ENCODE measurements at places on chromosomes 6 and 20.
A peak's percentile ranks its signal among the peaks of the same experiment; 100 is the strongest.

DNA sequence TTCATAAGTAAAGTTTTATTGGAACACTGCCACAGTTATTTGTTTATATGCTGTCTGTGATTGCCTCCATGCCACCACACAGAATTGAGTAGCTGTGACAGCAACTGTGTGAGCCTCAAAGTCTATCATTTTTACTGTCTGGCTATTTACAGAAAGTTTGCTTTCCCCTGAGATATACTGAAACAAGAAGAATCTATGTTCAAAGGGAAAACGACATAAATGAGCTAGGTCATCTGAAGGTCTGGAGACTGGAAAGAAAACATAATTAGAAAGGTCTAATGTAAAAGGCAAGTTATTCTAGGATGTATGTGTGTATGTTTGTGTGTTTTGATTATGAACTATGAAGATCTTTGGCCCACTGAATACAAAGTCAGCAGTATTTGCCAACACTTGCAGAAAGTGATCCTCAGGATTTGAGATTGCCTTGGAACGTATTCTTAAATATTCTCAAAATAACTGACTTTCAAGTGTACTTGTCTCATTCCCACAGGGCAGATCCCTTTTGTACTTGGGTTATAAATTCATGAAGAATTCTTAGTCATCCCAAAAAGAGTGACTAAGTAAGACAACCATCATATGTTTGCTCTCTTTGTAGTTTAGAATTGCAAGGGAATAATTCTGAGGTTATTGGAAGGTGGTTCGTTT, 677.7 kb downstream of the DOK5 start:
- no peak for DNase-seq

- peak; percentile 23 for DNase-seq
These were observed 2.1 kb downstream of the FAM110A start for GRCh38 chr20:835608-836045.

DNA sequence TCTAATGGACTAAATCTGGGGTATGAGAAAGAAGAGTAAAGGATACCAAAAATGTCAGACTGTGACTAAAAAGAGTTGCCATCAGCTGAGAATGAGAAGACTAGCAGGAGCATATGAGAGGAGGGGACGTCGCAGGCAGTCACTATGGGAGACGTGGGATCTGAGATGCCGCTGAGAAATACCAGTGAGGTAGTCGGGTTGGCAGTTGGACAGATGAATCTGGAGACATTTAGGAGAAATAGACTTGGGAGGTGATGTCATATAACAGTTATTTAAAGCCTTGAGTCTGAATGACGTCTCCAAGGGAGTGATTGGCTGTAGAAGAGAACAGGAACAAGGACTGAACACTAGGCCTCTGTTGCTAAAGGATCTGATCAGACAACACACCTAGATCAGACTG, 51.5 kb upstream of the TRIM26 start:
- no peak for DNase-seq

- peak; percentile 73 for DNase-seq
These were observed 1.3 kb downstream of the HMGA1 start for GRCh38 chr6:34237722-34238584.

- no peak for DNase-seq
These were observed 13.6 kb downstream of the GLP1R start for GRCh38 chr6:39062014-39062740.

DNA sequence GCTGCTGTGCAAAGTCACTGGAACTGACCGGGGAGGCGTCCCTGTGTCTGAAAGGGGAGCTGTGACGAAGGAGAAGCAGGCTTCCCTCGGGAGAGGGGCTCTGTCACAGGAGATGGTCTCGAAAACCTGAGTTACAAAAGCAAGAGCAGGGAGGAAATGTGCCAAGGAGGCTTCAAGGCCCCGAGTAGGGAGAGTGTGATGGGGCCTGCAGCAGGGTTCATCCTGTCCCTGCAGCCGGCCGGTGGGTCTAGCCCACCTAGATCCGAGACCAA, 16.7 kb downstream of the DYNLT1 start:
- no peak for DNase-seq

GRCh38 chr20:3129094-3129493, 30.6 kb downstream of the FASTKD5 start:
- no peak for DNase-seq

- no peak for DNase-seq
These were observed 144.5 kb upstream of the FLRT3 start for GRCh38 chr20:14481863-14482262.

- no peak for DNase-seq
These were observed 696.5 kb upstream of the CITED2 start for GRCh38 chr6:140070846-140071473.

GRCh38 chr20:7257099-7257498, 489.6 kb downstream of the BMP2 start:
- no peak for DNase-seq

GRCh38 chr20:32960222-32960518, 44.1 kb downstream of the SUN5 start:
- DNase-seq = no peak

Measured in stimulated activated CD4-positive, alpha-beta T cell treated with anti-CD3 and anti-CD28 coated beads, Interleukin-1b, Interleukin-23, amount 100 ng/mL, for 4 hours (primary cell).